ENCODE measurements at places on chromosomes 13 and 19. TPM values are rescaled to one million over a fixed set of nuclear protein-coding genes. Genes with fewer than 3 reads are reported as not detected.

Gene FUT1
- polyA plus RNA-seq = not detected

DNA sequence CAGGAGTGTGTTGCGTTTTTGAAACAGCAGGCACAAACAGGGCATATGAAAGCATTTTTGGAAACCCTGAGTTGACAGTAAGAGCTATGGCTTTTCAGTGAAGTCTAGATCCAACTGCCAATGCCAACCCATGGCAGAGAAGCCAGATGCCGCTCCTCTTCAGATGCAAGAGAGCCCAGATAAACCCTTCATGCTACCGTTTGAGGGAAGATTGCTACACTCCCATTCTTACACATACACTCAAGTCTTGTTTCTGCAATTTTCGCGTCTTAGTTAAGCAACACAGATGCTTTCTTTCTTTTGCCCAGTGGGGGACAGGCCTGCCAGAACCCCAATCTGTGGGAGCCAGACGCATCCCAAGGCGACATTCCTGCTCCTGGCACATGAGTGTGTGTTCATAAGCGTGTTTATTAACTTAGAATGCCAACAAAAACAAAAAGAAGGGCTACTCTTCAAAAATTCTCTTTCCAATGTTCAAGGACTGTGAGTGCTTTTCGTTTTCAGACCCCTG is 10.4 kb downstream of the BORCS8 start:
- DNase-seq = no peak
- H3K4me1 ChIP-seq = no peaks in the 10 kb centered on the region
- no peak overlapping the region for H3K27ac ChIP-seq

GRCh38 chr19:12112701-12113100 is 27.4 kb downstream of the ZNF20 start:
- no peak for DNase-seq
- H3K4me3 ChIP-seq = no peak overlapping the region
- H3K36me3 ChIP-seq = no peaks in the 10 kb centered on the region
- H3K27me3 ChIP-seq = no peaks in the 10 kb centered on the region

- H3K27ac ChIP-seq = no peak overlapping the region
- DNase-seq = no peak
- H3K4me3 ChIP-seq = no peak overlapping the region
- H3K36me3 ChIP-seq = no peaks in the 10 kb centered on the region
- peaks cover 2% of the 10 kb centered on the region for H3K4me1 ChIP-seq
- H3K27me3 ChIP-seq = no peaks in the 10 kb centered on the region
Observed at GRCh38 chr13:110107568-110108347, 199.2 kb downstream of the COL4A1 start.

GRCh38 chr13:89726690-89727435 is 1620.6 kb upstream of the MIR17HG start:
- DNase-seq = no peak
- H3K4me1 ChIP-seq = no peaks in the 10 kb centered on the region
- no peaks in the 10 kb centered on the region for H3K36me3 ChIP-seq
- no peak overlapping the region for H3K4me3 ChIP-seq
- no peak overlapping the region for H3K27ac ChIP-seq
- no peaks in the 10 kb centered on the region for H3K27me3 ChIP-seq

Gene MCF2L
- 6.0 TPM for polyA plus RNA-seq

DNA sequence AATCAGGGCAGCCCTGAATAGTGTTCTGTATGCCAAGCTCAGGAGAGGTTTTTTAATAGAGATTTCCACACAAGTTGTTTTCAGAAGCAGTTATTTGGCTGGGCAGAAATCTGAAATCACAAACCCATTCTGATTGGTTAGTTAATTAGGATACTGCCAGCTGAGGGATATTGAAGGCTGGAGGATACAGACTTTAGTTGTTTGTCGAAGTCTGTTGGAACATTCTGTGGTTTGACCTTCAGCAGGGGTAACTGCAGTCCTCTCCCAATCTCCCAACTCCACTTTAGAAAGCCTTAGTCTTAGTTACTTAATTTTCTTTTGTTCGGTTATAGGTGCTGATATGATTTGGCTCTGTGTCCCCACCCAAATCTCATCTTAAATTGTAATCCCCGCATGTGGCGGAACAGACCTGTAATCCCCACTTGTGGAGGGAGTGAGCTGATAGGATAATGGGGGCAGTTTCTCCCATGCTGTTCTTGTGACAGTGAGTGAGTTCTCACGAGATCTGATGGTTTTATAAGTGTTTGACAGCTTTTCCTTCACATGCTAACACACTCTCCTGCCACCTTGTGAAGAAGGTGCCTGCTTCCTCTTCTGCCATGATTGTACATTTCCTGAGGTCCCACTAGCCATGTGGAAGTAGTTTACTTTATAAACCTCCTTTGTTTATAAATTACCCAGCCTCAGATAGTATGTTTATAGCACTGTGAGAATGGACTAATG is 169.2 kb downstream of the GPC5 start:
- H3K36me3 ChIP-seq = no peaks in the 10 kb centered on the region
- no peak for DNase-seq
- H3K27me3 ChIP-seq = no peaks in the 10 kb centered on the region
- H3K4me3 ChIP-seq = no peak overlapping the region
- H3K4me1 ChIP-seq = no peaks in the 10 kb centered on the region

DNA sequence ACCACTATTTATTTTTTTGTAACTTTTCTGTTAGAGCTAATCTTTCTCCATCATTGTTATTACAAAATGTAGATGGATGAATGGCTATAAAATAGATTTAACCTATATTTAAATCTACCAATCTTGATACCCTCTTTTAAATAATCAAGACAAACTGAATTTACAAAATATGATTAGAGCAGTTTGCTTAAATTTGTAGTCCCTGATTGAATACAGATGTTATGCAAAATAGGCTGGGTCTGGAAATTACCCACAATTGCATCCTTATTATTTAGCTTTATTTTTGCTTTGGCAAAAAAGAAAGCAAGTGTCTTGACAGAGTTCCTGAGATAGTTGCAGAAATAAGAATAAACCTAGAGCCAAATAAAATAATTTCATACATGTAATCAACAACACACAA is 352.8 kb downstream of the KLF12 start:
- H3K27me3 ChIP-seq = no peaks in the 10 kb centered on the region
- no peak overlapping the region for H3K27ac ChIP-seq
- no peak for DNase-seq
- H3K4me1 ChIP-seq = no peaks in the 10 kb centered on the region
- peaks cover 2% of the 10 kb centered on the region for H3K36me3 ChIP-seq

- no peak overlapping the region for H3K27ac ChIP-seq
- no peak for DNase-seq
- no peaks in the 10 kb centered on the region for H3K4me1 ChIP-seq
- H3K27me3 ChIP-seq = no peaks in the 10 kb centered on the region
Observed at GRCh38 chr19:23904406-23904805, 10.3 kb upstream of the ZNF726 start.

GRCh38 chr13:51562011-51562671 is 22.1 kb upstream of the WDFY2 start:
- DNase-seq = no peak
- no peaks in the 10 kb centered on the region for H3K27me3 ChIP-seq
- H3K27ac ChIP-seq = no peak overlapping the region

Gene FUZ
- polyA plus RNA-seq = 27.8 TPM

DNA sequence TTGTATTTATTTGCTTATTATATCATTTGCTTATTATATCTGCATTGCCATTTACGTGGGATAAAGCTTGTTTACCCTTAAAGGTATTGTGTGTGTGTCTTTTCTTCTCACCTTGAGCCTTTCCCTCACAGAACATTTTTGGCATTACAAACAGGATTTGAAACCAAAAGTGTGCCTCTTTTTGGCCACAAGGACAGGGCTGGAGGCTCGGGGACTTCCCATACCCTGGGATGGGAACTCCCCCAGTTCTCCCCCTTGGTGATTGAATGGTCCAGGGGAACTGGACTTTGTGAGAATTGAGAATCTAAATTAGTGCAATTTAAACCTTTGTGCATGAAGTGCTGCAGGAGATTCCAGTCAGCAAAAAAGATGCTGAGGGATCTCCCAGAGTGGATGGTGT is 2.4 kb upstream of the ZNF506 start:
- H3K27me3 ChIP-seq = no peaks in the 10 kb centered on the region
- no peaks in the 10 kb centered on the region for H3K36me3 ChIP-seq
- no peak overlapping the region for H3K27ac ChIP-seq
- H3K4me3 ChIP-seq = no peak overlapping the region

DNA sequence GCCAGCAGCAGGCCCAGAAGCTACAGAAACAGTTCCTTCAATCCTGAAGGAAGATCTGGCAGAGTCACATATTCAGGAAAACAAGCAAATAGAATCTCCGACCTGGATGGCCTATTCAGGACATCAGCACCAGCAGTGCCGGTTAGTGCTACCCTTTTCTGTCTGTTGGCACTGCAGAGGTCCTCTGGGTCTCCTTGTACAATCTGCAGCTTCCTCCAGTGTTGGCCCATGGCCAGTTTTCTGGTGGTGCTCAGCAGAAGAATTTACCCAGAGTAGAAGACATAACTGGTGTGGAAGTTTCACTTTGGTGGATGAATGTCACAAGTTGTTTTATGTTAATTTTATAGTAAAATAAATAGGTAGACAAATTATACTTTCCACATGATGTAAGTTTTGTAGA is 498.1 kb downstream of the COG6 start:
- H3K27me3 ChIP-seq = no peaks in the 10 kb centered on the region
- no peak overlapping the region for H3K27ac ChIP-seq
- H3K36me3 ChIP-seq = no peaks in the 10 kb centered on the region
- no peak overlapping the region for H3K4me3 ChIP-seq

Gene PSPN
- polyA plus RNA-seq = 1.1 TPM

Gene FAM83E
- polyA plus RNA-seq = 0.74 TPM

Gene RGS9BP
- polyA plus RNA-seq = 0.25 TPM

- no peak within 1 kb of the TSS for H3K4me3 ChIP-seq
- H3K36me3 ChIP-seq = no peaks in the 10 kb centered on the region
- H3K4me1 ChIP-seq = no peaks in the 10 kb centered on the region
- DNase-seq = no peak
Observed at GRCh38 chr13:46181840-46182490, at the start of gene LCP1. LCP1 (minus strand) TSS chr13:46182177; CDS start chr13:46159662, 22,515 bp downstream.

DNA sequence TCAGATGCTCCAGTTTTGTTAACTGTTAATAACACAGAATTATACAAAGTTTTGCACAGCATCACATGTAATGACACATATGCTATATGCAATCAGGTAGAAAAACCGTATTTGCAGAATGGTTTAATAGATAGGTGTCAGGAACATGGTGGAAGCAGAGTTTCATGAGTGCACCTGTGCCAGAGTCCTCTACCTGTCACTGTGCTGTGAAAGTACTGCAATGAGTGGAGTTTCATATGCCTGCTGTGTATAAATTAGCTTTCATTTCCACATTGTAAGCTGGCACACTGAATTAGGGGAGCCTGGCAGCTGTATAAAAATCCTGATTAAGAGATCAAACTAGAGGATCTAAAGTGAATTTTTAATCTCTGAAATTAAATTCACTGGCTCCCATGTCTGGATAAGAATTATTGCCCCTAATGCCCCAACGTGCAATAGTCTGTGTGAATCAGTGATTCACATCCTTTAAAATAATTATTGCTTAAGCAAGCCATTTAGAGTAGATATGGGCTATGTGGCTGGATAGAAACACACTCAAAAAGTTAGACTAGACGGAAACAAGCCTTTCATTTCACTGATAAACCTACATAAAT is 8.5 kb upstream of the EEF1AKMT1 start:
- DNase-seq = no peak
- H3K4me1 ChIP-seq = no peaks in the 10 kb centered on the region
- no peak overlapping the region for H3K4me3 ChIP-seq
- H3K27ac ChIP-seq = no peak overlapping the region

Gene VAV1
- polyA plus RNA-seq = 9.9 TPM

GRCh38 chr19:18046059-18046718 is 38.2 kb downstream of the ARRDC2 start:
- no peak overlapping the region for H3K4me3 ChIP-seq
- H3K36me3 ChIP-seq = no peaks in the 10 kb centered on the region
- no peaks in the 10 kb centered on the region for H3K4me1 ChIP-seq
- H3K27ac ChIP-seq = peak overlapping the region; percentile 23

Gene TSSK6
- 1.3 TPM for polyA plus RNA-seq
